SK-N-SH treated with all-trans-retinoic acid at 6 μM for 48 hours (cell line): ENCODE measurements at places on chromosomes 6 and 20.
A peak's percentile ranks its signal among the peaks of the same experiment; 100 is the strongest.

- ATAC-seq = no peak
These were observed 33.2 kb upstream of the CST7 start for GRCh38 chr20:24915892-24916291.

DNA sequence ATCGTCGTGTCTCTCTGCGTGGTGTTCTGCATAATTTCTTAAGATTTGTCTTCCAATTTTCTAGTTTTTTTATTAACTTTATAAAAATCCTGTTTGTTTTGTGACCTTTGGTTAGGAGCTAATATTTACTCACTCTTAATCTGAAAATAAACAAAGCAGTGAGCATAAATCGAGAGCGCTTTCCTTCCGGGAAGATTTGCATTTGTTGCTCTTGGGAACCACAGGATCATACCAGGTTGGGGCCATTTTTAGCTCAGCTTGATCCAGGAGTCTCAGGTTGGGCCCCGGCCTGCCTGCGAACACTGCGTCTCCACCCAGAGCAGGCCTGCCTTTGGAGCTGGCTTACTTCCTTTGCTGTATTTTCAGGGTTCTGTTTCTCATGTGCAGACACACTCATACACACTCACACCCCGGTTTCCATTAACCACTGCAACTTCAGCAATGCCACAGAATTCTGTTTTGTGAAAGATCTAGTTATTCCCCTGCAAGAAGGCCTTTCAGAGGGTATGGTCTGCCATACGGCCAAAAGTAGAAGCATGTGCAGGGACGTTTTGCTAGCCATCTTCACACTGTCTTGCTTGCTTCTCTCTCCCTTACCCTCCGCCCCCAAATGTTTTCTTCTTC lies 17.3 kb downstream of the BPHL start:
- ATAC-seq = no peak

GRCh38 chr6:139742671-139743070 lies 368.2 kb upstream of the CITED2 start:
- ATAC-seq = no peak

DNA sequence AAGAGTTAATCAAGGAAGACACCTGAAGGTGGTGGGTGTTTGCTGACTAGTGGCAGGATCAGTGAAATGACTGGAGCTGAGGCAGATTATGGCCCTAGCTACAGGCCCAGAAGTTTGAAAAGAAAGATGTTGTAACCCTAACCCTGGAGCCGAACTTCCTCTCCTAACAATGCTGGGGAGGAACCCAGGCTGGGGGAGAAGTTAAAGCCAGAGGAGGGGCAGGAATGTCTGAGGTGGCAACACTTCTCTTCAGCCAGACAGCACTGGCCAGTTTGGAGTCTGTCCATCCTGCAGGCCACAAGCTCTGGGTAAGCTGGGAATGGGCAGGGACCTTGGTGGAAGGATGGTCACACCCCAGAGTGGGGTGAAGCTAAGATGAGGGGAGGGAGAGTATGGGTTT lies at the start of gene LST1:
LST1 (plus strand) TSS at position 270 of the 400 bp plus-strand sequence. CDS start 1,023 bp downstream, outside the sequence.
- ATAC-seq = no peak

DNA sequence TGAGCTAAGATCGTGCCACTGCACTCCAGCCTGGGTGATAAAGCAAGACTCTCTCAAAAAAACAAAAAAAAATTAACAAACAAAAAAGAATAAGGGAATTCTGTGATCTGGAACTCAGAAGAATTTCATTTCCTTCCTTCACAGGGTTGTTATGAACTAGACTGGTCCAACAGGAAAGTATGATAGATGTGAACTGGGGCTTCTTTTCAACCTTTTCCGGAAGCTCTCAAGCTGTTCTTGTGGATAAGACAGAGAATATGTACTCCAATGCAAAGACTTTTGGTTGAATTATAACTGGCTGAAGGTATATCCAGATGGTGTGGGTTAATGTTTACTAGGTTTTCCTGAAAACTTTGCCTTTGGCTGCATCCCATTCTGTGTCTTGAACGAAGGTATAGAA lies 5.3 kb downstream of the RNF8 start:
- ATAC-seq = no peak

DNA sequence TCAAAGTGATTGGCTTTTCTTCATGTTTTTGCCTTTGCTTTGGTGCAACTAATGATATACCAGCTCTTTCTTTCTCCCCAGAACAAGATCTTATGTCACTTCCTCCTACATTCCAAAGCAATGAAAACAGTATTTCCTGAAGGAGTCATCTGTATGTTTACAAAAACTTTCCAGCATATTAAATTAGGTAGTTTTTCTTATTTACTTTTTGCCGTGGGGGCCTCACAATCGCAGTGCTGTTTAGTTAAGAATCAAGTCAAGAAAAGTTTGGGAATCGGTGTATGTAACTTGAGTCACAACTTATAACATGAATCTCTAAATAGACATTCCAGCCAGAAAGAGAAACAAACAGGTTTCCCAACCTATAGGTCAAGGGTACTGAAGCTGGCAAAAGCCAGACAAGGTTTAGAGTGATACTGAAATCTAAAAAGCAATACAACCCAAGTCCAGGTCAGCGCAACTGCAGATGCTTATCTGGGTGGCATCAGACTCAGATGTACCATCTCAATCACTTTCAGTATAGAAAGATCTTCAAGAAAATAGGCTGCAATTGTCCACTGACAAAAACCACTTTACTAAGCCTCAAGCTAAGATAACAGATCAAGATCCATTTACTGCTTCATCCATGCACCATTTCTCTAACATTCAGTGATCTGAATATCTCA lies 63.6 kb downstream of the IPCEF1 start:
- peak; percentile 79 for ATAC-seq

DNA sequence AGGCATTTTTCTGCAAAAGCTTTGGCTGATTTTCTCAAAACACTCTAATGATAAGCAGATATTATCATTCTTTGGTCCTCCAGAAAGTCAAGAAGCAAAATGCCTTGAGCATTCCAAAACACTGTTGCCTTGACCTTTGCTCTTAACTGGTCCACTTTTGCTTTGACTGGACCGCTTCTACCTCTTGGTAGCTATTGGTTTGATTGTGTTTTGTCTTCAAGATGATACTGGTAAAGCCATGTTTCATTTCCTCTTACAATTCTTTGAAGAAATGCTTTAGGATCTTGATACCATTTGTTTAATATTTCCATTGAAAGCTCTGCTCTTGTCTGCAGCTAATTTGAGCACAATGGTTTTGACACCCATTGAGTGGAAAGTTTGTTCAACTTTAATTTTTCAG lies 35.6 kb upstream of the SDHAF4 start:
- ATAC-seq = no peak

GRCh38 chr20:51500311-51500710 lies 42.2 kb downstream of the NFATC2 start:
- no peak for ATAC-seq

DNA sequence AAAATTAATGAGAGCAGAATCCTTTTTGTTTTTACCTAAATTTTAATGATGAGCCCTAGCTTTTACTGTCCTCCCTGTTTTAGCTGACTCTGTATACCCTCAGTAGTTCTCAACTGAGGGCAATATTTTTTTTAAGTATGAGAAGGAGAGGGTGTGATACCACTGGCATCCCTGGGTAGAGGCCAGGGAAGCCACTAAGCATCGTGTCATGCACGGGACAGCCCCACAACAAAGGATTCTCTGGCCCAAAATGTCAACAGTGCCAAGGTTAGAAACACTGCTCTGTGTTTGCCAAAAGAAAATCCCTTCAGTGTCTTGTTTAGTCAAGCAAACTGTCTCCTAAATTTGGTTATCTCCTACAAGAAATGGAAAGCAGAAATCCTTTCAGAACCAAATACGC lies 210.4 kb downstream of the KCNQ5 start:
- no peak for ATAC-seq

- ATAC-seq = no peak
These were observed 698.2 kb downstream of the COL12A1 start for GRCh38 chr6:74507649-74508048.

- no peak for ATAC-seq
These were observed 2.9 kb downstream of the TFAP2C start for GRCh38 chr20:56631990-56632327.

DNA sequence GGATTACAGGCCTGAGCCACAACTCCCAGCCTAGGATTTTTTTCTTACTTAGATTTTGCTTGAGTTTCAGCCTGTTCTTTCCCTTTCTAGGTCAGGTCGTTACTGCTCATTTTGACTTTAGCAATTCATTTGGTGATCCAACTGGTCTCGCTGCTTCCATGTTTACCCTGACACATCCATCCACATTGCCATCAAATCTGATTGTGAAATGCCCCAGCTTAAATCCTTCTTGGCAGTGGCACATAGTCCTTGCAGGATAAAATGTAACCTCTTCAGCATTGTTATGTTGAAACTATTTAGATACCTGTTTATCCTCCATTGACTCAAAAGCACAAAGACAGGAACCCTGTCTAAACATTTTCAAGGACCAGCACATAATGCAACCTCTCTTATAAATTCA lies 77.2 kb downstream of the DNAH8 start:
- no peak for ATAC-seq

GRCh38 chr20:16955462-16955861 lies 207.3 kb downstream of the OTOR start:
- no peak for ATAC-seq

DNA sequence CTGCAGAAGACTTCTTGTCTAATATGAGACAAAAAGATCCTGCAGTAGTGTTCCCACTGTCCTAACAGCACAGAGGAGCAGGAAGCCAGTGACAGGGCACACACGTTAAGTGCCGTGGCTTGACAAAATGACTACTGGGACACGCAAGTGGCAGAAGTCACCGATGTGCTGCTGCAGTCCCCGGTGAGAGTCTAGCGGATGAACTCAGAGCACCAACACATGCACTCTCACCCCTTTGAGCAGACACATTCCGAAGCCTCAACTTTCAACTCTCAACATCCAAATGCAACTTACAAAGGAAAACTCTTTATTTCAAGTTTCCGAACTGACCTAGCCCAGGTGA lies 898 bp downstream of the LAMA4 start:
- peak; percentile 57 for ATAC-seq

DNA sequence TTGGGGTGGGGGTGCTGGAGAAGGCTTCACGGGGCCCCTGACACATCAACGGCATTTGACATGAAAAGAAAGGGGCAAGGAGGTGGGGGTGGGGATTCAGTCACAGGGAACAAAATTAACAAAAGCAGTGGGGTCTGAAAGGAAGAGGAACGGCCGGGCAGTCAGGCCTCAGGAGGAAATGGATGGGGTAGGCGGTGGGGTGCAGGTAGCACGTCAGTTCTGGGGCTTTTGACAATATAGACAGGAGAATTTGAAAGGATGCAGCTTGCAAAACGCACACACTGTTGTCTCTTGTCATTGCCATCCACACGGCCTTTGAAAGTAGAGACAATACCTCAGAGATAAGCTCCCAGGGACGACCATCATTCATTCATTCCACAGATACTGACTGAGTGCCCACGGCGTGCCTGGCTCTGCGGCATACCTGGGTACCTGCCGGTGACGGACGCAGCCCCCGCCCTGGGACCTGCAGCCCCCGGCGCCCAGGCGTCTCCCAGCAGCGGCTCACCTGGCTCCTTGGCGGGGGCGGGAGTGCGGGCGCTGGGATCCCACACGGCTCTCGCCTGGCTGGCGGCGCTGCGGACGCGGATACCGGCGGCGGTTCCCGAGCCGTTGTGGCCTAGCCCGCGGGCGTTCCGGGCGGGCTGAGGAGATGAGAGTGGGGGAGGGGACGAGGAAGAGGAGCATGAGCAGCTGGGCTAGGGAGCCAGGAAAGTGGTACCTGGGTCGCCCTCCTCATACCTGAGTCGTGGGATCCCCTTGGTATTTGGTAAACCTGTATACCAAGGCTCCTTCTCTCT lies at the start of gene SLC26A8:
SLC26A8 (minus strand) TSS at position 646 of the 800 bp plus-strand sequence. CDS start 4,934 bp downstream, outside the sequence.
- ATAC-seq = no peak

- ATAC-seq = no peak
These were observed 3.8 kb upstream of the ECHDC1 start for GRCh38 chr6:127347178-127347577.

DNA sequence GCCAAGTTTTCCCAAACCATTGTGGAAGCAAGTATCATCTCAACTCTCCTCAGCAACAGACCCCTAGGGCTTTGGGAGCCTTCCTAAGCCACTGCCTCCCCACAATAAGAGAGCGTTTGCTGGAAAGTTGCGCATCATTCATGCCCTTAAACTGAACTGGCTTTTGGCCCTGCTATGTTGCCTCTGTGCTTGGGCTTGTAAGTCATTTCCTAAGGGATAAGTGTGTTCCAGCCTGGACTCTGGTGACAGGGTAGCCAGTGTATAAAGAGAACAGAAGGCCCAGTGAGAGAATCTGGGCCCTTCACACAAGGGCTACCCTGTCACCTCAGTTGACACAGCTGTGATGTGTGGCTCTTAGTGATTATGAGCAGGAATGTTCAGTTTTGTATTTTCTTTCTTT lies 77.8 kb downstream of the COL9A1 start:
- ATAC-seq = no peak

GRCh38 chr20:33130568-33131061 lies 37.3 kb upstream of the BPIFA2 start:
- no peak for ATAC-seq

GRCh38 chr6:3269281-3269975 lies 10.7 kb downstream of the PSMG4 start:
- no peak for ATAC-seq

- no peak for ATAC-seq
These were observed 9.3 kb downstream of the NDRG3 start for GRCh38 chr20:36736451-36737182.

DNA sequence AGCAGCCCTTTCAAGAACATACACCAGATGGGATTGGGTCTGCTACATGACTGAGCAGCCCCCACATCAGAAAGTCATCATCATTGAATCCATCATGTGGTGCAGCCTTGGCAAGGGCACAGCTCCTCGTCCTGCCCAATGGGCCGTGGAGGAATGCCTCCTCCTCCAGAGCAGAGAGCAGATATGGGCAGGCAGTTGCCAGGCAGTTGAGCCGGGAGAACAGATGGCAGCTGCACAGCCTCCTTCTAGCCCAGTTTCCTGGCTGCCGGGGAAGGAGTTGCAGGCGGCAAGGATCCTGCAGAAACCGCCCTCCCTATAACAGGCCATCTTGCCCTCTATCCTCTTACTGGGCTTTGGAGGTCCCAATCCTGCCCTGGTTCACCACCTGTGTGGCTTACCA lies 11.9 kb upstream of the ZFAND3 start:
- ATAC-seq = peak; percentile 79

GRCh38 chr6:166925141-166925996 lies 31.0 kb downstream of the RNASET2 start:
- ATAC-seq = no peak; the same call in 1 of the 3 replicates

GRCh38 chr6:12848964-12849808 lies 132.6 kb downstream of the PHACTR1 start:
- no peak for ATAC-seq
